ENCODE measurements at places on chromosomes 1 and 21. TPM values are rescaled to one million over a fixed set of nuclear protein-coding genes. Genes with fewer than 3 reads are reported as not detected.

Gene LEFTY1
- 2,746 TPM for total RNA-seq

Gene KRTAP10-10
- not detected for total RNA-seq

Gene KANK4
- total RNA-seq = 0.33 TPM

Gene OBSCN
- 25.2 TPM for total RNA-seq

Gene RIMS3
- total RNA-seq = 20.0 TPM

Gene C1orf21
- 19.1 TPM for total RNA-seq

Gene BLACAT1
- 6.7 TPM for total RNA-seq

Gene CR2
- 1.00 TPM for total RNA-seq

- no peak for DNase-seq
These were observed 22.1 kb downstream of the LRRC71 start for GRCh38 chr1:156942576-156942975.

DNA sequence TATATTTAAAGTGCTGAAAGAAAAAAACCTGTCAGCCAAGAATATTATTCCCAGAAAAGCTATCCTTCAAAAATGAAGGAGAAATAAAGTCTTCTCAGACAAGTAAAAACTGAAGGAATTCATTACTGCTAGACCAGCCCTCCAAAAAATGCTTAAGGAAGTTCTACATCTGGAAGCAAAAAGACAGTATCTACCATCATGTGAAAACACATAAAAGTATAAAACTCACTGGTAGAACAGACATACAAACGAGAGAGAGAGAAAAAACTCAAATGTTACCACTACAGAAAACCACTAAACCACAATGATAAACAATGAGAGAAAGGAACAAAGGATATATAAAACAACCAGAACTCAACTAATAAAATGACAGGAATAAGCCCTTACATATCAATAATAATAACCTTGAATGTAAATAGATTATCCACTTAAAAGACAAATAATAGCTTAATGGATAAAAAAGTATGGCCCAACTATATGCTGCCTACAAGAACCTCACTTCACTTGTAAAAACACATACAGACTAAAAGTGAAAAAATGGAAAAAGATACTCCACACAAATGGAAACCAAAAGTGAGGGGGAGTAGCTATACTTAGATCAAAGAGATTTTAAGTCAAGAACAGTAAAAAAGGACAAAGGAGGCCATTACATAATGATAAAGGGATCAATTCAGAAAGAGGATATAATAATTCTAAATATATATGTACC lies 22.0 kb downstream of the NSL1 start:
- no peak for DNase-seq

GRCh38 chr1:18485227-18485626 lies 4.5 kb downstream of the KLHDC7A start:
- no peak for DNase-seq

GRCh38 chr1:17045150-17045549 lies 8.7 kb downstream of the SDHB start:
- no peak for DNase-seq

DNA sequence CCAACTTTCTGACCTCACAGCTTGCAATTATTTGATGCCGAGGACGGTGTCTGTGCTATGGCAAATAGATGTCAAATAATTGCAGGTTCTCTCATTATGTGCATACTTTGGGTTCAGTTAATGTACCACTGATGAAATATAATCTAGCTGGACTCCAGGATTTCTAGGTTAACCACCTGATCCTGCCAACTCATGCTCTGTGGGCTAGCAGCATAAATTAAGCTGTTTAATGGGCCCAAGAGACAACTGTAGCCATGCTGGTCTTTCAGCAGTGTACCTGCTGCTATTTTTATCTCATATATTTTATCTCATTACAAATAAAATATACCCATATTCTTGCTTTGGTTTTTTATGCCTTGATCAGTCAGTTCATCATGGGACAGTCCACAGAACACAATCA lies 43.3 kb upstream of the HP1BP3 start:
- DNase-seq = no peak

DNA sequence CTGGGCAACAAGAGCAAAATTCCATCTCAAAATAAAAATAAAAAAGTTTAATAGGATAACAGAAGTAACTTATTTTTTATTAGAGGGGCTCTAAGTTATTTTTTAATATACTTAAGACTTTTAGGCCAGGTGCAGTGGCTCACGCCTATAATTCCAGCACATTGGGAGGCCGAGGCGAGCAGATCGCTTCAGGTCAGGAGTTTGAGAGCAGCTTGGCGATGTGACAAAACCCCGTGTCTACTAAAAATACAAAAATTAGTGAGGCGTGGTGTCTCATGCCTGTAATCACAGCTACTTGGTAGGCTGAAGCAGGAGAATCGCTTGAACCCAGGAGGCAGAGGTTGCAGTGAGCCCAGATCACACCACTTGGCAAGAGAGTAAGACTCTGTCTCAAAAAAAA lies 180.5 kb upstream of the NR5A2 start:
- no peak for DNase-seq

DNA sequence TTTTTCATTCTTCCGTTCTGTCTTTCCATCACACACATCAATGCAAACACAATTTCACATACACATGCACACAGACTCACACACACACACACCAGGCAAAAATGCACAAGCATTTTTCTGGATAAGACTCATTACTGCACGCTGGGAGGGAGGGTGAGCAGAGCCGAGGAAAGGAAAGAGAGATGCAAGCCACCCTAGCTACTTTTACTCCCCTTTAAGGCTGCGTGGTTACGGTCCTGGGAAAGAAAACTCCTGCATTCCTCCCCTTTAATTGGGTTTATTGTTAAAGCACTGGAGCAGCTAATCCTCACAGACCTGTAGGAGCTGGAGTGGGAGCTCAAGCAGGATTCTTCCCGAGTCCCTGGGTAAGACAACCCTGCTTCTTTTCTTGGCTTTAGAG lies at the start of gene CAMK1G:
Gene CAMK1G, plus strand, starts transcription at position 307 of the 400 bp plus-strand sequence. CDS start 11,270 bp downstream, outside the sequence.
- peak; percentile 76 for DNase-seq

- no peak for DNase-seq
These were observed 43.5 kb downstream of the TRIM33 start for GRCh38 chr1:114467491-114467890.

DNA sequence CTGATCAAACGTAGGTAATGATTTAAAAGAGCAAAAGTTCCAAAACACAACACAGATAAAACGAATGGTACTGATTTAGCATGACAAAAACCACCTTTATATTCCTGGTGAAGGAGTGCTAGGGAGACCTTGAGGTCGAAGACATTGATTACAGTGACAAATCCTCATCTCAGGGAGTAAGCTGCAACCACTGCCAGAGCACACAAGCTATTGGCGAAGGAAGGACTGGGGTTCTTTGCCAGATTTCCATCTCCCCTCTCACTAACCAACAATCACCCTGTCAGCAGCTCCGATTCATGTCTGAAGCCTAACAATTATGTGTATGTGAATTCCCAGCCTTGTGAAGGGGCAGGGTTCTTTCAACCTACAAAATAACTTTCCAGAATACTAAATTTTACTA lies 40.2 kb upstream of the DMRTB1 start:
- no peak for DNase-seq

DNA sequence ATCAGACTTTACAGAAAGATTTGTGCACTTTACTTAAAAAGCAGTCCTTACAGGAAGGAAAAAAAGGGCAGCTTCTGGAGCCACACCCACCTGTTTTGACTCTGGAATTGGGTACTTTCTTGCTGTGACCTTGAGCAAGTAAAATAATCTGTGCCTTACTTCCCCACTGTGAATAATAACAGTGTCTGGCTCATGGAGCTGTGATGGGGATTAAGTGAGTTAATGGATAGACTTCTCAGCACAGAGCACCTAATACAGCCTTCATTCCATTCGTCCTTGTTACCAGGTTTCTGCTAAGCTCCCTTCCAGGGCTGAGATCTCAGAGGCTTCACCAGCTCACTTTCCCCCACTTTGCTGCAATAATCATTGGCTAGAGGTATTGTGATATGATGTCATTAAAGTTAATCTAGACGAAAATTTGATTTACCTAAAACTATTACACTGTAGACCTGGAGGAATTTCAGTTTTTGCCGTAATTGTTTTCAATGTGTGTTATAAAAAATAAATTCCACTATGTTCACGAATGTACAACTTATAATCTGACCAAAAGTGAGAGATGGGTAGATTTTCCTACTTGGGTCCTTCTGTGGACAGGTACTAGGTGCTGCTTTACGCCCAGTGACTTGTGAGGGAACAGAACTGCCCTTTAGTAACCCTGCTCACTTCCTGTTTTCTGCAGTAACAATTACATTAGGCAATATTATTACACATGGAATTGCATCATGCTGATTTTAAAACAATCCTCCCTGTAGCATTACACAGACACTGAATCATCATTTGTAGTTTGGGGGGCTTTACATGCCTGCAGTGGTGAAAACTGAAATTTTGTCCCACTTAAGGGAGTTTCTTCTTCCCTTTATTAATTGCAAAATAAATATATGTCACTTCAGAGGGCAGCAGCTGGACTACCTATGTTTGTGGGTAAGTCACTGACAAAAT lies 19.7 kb upstream of the ABCG1 start:
- DNase-seq = no peak

DNA sequence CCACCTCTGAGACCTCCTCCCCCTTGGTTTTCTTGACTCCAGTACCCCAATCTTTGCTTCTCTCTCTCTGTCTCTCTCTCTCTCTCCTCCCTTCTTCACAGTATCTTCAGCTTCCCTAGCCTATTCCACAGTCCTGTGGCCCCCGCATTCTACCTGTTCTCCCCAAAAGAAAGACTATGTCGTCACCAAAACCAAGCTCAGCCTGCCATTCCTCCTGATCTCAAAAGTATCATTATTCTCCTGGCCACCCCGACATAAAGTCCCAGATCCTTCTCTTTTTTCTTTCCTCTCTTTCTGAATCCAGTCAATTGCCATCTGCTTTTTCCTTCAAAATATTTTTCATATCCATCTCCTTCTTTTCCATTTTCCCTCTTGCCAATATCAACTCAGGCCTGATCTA lies 23.7 kb upstream of the KHDRBS1 start:
- DNase-seq = no peak

- peak; percentile 51 for DNase-seq
These were observed 49.7 kb downstream of the FHAD1 start for GRCh38 chr1:15296585-15297321.

DNA sequence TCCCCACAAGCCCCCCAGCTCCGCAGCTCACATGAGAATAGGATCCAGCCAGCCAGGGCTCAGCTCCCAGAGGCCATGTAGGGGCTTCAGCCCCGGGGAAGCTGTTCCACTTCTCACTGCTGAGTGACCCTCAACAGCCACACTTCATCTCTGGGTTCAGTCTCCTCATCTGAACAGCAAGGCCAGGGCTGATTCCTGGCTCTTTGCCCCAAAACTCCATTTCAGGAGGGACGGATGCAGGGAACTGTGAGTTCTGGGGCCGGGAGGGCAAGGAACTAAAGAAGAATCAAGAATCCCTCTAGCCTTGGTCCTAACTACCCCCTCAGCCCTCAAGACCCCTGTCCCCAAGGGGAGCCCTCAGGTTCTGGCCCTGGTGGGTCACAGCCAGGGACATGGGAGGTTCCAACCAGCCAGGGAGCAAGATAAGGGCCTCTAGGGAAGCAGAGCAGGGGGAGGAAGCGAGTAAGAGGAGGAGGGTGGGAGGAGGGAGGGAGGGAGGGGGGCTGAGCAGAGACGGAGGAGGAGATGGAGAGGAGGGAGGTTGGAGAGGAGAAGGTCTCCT lies 13.1 kb downstream of the SDC3 start:
- no peak for DNase-seq

GRCh38 chr1:79422726-79423125 lies 416.2 kb upstream of the ADGRL4 start:
- DNase-seq = no peak

- peak; percentile 81 for DNase-seq
These were observed 4.1 kb upstream of the CACNA1E start for GRCh38 chr1:181479137-181479745.

DNA sequence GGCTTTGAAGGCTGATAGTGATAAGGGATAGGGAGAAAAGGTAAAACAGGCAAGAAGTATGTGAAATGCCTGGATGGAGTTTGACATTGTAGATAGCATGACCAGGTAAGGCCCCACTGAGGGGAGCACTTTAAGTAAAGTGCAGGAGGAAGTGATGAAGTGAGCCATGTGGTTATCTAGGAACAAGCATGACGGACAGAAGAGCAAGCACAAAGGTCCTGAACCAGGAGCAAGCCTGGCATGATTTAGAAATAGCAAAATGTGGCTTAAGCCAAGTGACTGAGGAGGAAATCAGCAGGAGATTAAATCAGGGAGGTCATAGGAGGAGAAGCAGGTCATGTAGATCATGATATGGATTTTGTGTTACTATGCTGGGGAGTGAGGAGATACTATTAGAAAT lies 129.2 kb downstream of the GLUL start:
- DNase-seq = no peak

- DNase-seq = peak; percentile 35
These were observed 6.8 kb upstream of the AKR1A1 start for GRCh38 chr1:45543581-45544417.

DNA sequence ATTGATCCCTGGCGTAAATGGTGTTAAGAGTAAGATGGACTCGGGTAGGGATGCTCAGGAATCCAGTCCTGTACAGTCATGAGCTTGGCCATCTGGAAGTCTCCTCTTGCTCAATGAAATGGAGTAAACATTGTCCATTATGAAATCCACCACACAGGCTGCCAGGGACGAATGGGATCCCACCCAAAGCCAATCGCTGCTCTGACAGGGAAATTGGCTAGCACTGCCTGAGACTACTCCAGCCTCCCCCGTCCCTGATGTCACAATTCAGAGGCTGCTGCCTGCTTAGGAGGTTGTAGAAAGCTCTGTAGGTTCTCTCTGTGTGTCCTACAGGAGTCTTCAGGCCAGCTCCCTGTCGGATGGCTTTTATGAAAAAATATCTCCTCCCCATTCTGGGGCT lies at the start of gene HSD11B1:
Gene HSD11B1, plus strand, starts transcription at position 263 of the 400 bp plus-strand sequence. Its CDS starts 97 bp downstream, at position 360.
- no peak for DNase-seq

- DNase-seq = no peak
These were observed 122.7 kb downstream of the VAV3 start for GRCh38 chr1:107842241-107842640.

- no peak for DNase-seq
These were observed 146.0 kb downstream of the GPATCH2 start for GRCh38 chr1:217484871-217485270.

DNA sequence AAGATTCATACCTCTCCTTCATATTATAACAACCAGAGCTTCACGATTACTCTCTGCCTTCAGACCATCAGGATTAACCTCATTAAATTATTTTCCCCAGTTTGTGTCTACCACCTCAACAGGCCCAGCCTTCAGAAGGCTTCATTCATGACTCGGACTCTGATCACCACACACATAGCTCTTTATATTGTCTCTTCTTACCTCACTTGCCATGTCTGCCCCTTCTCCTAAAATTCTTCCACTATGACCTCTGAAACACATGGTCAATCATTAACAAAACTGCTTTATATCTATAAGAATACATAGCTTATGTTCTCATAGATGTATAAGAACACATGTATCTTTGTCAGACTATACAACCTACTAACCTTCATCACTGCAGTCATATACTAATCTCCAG lies 79.8 kb downstream of the USP1 start:
- no peak for DNase-seq

DNA sequence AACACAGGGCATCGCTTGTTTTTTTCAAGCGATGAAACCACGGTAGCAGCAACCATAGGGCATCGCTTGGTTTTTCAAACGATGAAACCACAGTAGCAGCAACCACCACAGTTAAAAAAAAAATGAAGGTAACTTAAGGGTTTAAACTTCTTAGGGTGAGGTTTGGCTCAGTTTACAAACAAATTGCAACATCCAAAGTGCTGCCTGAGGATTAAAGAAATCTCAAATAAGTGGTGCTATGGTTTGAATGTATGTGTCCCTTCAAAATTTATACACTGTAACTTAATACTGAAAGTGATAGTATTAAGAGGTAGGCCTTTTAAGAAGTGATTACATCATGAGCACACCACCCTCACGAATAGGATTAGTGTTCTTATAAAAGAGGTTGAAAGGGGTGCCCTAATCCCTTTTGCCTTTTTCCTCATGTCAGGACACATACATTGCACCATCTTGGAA lies 6.4 kb upstream of the GBP5 start:
- no peak for DNase-seq

Measured in H7 (cell line).